ENCODE measurements at places on chromosomes 5 and 9.

DNA sequence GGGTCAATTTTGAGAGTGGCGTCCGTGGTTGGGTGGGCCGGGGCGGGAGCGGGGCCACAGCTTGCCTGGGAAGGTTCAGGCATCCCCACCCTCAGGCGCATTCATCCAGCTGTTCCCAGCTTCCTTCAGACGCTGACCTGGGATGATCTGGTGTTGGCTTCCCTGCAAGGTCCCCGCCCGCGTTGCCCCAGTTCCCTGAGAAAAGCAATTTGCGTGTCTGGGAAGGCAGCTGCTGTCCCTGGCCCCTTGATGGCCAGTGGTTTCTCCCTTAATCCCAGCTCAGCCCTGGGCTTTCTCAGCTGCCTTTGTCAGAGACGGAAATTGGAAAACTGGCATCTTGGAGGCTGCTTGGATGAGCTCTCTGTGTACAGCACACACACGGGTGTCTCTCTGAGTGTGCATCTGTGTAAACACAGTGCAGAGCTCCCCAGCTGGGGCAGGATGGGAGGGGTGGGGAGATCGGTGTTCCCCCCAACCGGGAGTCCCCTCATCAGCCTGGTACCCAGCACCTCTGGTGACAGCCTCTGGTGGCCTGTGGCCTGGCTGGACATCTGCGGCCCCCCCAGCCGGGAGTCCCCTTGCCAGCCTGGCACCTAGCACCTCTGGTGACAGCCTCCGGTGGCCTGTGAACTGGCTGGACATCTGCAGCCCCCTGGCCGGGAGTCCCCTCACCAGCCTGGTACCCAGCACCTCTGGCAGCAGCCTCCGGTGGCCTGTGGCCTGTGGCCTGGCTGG lies 94.0 kb downstream of the COL5A1 start:
- no peak for DNase-seq

DNA sequence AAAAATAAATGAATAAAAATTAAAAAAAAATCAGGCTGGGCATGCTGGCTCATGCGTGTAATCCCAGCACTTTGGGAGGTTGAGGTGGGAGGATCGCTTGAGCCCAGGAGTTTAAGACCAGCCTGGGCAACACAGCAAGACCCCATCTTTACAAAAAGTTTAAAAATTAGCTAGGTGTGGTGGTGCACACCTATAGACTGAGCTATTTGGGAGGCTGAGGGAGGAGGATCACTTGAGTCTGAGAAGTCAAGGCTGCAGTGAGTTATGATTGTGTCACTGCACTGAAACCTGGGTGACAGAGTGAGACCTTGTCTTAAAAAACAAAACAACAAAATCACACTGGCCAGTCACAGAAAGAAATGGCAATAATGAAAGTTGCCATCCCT lies 3.4 kb upstream of the CNTRL start:
- DNase-seq, result no peak

DNA sequence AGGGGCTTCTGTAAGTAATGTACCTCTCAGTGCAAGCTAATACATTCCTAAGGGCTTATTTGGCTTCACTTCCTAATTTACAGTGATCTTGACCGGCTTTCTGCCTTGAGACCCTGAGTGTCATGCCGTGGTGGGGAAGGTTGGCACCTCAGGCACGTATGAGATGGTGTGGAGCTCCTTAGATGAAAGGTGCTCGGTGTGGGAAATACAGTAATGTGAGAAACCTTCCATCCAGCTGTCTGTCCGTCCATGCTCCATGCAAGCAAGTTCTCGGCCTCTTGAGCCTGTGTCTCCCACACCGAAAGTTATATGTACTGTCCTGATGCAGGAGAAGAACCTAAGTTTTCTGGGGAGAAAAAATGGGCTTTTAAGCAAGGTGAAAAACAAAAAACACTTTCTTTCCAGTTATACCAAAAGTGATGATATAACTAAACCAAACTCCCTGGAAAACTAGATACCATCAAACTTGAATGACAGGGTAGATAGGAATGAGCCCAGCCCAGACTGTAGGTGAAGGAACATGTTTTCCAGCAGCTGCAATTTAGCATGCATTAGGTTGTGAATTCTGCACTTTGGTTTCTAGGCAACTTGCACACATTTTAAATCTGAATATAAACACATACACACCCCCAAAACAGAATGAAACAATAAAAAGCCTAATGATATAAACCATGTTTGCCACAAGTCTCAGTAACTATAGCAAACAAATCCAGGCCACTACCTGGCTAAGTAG lies 279.6 kb downstream of the FANCC start:
- DNase-seq, result no peak

DNA sequence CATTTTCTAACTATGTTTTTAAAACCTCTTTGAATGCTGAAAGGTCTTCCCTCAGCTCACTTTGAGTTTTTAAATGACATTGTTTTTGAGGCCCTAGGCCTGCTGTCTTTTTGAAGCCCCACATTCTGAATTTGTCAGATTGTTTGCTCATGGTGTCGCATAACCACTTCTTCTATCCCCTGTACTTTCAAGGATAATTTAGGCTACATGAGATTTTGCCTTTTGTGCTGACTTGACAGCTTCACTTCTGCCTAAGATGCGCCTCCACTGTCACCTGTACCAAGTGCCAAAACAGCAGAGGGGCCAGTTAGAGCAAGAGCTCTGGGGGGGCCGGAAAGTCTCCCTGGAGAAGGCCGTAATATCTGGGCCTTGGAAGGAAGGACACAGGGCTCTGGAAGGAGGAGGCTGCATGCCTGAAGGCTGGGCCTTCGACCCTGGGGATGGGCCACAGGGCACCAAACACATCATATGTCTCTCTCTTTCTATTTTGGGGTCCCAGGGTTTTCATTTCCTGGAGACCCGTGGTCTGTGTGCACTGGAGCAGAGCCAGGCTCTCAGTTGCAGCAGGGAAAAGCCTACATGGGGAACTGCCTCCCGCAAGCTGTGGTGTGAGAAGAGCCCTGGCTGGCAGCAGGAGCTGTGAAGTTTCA lies 49.1 kb downstream of the NDST1 start:
- DNase-seq, result no peak

GRCh38 chr5:34034534-34035327 lies 8.3 kb downstream of the C1QTNF3 start:
- DNase-seq, result no peak

- no peak for DNase-seq
Measured at GRCh38 chr5:36056422-36056821, 10.3 kb downstream of the UGT3A2 start.

DNA sequence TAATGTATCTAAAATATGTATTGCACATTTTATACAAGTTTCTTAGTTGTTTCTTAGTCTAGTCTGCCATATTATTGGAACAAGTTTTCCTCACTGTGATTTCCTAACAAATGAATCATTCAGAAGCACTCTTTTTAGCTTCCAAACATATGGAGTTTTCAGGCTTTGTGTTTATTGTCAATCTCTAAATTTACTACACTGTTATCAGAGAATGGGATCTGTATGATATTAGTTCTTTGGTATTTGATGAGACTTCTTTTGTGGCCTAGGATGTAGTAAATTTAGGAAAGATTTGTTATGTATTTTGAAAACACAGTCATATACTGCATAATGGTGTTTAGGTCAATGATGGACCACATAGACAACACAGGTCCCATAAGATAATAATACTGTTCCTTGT lies 25.7 kb downstream of the SREK1IP1 start:
- no peak for DNase-seq

DNA sequence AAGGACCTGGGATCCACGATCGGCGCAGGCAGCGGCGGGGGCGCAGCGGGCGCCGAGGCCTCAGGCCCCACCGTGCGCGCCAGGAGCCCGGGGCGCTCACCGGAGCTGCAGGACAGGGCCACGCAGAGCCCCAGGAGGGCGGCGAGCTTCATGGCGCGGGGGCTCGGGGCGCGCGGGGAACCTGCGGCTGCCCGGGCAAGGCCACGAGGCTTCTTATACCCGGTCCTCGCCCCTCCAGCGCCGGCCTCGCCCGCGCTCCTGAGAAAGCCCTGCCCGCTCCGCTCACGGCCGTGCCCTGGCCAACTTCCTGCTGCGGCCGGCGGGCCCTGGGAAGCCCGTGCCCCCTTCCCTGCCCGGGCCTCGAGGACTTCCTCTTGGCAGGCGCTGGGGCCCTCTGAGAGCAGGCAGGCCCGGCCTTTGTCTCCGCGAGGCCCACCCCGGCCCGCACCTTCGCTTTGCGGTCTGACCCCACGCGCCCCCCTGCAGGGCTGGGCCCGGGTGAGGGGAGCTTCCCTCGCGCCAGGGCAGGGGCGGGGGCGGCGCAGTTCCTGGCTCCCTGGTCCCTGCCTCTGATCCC lies at the start of gene SCGB3A1:
TSS of gene SCGB3A1 (minus strand) at position 189 of the 577 bp plus-strand sequence. CDS start at position 152, 37 bp downstream.
- no peak for DNase-seq

DNA sequence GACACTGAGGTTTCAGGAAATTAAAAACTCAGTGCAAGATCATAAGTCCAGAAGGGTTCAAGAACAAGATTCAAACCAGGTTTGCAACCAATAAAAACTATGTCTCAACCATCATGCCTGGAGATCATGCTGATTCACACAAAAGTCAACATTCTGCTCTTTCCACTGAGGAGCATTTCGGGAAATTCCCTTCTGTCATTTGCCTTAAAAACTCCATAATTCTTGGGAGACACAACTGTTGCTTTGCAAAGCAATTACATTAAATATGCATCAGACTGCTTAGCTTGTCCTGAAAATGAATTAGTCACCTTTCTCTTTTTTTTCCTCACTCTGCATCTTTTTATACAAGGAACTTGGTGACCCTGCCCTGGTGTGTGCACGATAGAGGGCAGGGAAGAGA lies 275.9 kb upstream of the ZNF462 start:
- no peak for DNase-seq

DNA sequence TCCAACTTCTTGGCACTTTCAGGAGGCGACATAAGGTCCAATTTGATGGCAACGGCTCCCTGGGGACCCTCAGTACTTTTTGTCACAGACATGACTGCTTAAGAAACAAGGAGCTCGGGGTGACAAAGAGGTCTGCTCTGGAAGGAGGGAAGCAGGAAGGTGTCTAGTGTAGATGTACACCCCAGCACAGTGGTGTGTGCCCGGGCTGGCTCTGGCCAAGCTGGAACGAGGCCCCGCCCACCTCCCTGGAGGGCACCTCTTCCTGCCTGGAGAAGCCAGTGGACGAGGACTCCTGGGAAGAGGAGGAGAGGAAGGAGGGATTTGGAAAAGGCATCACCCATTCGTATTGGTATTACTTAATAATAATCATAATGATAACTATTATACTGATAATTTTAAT lies at the start of gene SLC36A2:
TSS of gene SLC36A2 (minus strand) at position 191 of the 400 bp plus-strand sequence. CDS start at position 92, 99 bp downstream.
- DNase-seq, result no peak

DNA sequence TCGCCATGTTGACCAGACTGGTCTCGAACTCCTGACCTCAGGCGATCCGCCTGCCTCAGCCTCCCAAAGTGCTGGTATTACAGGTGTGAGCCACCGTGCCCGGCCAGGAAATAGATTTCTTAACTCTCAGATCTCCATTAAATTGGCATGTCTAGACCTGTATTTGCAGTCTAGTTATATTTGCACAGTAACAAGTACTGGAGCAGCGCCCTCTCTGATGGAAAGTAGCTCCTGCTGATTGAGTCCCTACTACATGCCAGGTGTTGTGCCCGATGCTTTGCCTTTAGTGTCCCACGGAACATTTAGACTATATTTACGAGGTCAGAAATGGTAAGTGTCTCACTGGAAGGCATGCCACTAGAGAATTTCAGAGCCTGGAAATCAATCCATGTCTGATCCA lies 15.8 kb upstream of the TMED9 start:
- DNase-seq, result no peak

DNA sequence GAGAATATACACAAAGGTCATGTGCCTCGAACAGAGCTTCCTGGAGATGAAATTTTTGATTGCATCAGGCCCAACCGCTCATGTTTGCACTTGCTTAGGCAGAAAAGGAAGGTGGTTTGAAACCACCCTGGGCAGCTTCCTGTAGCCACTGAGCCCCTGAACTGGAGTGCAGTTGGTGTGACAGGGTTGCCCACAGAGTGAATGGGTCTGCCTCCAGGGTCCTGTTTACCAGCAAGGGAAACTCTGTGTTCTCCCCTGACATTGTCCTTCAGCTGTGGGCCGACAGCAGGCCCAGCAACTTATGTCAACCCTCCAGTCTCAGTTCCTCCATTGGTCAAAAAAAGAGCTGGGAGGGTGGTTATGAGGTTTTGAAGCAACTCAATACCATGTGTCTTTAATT lies 289.6 kb downstream of the KIF4B start:
- DNase-seq, result no peak

- DNase-seq, result no peak
Measured at GRCh38 chr5:111779922-111780292, 22.9 kb upstream of the NREP start.

DNA sequence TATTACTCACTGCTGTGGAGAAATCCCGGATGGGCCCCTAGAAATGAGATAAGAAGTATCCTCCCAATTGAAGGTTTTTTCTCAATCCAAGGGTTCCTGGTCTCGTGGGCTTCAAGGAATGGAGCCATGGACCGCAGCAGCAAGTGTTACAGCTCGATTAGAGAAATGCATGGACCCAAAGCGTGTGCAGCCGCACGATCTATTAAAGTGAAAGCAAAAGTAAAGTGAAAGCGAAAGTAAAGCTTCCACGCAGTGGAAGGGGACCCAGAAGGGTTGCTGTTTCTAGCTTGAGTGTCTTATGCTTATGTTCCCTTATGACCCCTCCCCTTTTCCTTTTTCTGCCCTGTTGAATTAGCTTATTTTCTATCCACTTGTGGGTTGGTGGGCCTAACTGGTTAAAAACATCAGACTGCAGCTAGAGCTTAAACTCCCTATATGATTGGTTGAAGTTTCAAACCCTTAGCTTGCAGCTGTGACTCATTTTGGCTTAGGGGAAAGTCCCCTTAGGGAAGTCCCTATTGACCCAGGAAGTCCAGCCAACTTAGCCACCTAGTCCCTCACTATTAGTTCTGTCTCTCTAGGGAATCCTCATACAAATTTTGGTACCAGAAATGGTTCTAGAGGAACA lies 1111.8 kb downstream of the TAF11L14 start:
- DNase-seq, result no peak

DNA sequence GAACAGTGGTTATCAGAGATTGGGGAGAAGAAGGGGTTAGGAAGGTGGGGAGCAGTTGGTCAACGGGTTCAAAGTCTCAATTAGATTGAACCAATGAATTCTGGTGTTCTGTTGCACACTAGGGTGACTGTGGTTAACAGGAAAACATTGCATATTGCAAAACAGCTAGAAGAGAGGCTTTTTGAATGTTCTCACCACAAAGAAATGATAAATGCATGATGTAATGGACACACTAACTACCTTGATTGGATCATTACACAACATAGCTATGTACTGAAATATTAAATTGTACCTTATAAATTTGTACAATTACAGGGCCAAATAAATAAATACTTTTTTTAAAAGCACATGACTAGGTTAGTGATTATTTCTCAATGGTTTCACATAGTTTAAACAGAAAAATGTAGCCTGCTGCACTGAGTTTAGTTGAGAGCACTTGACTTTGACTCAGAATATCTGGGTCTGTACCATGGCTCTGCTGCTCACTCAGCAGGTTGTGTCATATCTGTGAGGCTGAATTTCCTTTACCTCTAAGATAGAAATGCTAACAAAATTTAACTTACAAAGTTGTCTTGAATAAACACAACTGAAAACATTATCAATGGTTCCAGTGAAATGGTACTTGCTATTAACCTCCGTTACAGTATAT lies 30.4 kb downstream of the NUDT12 start:
- no peak for DNase-seq

DNA sequence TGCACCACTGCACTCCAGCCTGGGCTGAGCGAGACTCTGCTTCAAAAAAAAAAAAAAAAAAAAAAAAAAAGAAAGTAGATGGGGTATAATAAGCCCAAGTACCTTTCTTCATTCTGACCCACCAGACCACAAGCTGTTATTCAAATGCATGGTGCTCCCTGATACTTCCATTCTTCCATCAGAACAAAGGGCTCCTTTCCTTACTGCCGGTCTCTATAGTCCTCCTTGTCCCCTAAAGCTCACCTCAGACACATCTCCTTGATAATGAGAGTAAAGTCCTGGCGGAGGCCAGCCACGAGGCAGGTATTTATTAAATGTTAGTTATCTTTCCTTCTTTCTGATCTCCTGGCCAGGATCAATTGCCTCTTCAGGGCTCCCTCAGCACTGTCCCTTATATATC lies 162.5 kb downstream of the RAB3C start:
- DNase-seq, result no peak

Data from activated naive CD4-positive, alpha-beta T cell (primary cell).